ENCODE measurements at places on chromosomes 1 and 21. TPM values are rescaled to one million over a fixed set of nuclear protein-coding genes. Genes with fewer than 3 reads are reported as not detected.

F3 gene
- total RNA-seq, result 0.16 TPM

GRCh38 chr1:37948841-37949240, 2.0 kb upstream of the INPP5B start:
- DNase-seq, result no peak

UTS2 gene
- total RNA-seq, result 0.27 TPM

GRCh38 chr1:15258833-15259621, 12.0 kb downstream of the FHAD1 start:
- no peak for DNase-seq

PGBD5 gene
- total RNA-seq, result not detected

GRCh38 chr1:194300776-194301175, 1114.4 kb upstream of the B3GALT2 start:
- no peak for DNase-seq

DNA sequence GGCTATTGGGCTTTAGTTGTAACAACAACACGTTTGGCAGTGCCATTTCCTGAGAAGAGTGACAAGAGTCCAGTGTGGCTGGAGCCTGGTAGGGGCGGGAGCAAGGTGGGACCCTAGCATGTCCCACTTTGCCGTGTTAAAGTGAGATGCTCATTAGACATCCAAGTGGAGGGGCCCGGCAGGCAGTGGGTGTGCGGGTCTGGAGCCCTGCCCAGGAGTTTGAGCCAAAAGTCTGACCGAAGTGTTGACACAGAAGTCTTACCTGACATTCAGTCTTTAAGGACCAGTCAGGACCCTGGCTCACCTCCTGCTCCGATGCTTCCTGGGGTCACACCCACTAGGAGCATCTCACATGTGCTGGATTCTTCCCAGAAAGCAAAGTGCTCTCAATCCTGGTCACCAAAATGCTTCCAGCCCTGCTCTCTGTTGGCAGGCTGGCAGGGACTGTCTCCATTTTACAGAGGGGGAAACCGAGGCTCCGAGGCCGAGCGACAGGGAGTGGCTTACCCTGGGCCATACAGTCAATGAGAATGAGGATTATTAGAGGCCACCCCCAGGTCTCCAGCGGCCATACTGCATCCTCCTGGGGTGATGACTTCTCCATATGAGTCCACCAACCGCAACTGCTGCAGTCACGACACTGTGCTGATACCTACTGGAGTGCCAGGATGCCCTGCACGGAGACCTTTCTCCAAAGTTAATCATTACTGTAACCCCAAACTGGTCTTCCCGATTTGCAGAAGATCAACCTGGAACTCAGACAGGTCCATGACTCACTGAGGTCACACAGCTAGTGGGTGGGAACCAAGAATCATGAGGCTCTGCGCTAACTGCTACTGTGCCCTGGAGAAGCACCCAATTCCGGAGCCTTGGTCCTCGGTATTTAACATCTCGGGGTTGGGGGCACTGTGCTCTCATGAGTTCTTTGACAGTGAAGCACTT, 112.7 kb downstream of the PRDM2 start:
- no peak for DNase-seq

NTMT2 gene
- not detected for total RNA-seq

DNA sequence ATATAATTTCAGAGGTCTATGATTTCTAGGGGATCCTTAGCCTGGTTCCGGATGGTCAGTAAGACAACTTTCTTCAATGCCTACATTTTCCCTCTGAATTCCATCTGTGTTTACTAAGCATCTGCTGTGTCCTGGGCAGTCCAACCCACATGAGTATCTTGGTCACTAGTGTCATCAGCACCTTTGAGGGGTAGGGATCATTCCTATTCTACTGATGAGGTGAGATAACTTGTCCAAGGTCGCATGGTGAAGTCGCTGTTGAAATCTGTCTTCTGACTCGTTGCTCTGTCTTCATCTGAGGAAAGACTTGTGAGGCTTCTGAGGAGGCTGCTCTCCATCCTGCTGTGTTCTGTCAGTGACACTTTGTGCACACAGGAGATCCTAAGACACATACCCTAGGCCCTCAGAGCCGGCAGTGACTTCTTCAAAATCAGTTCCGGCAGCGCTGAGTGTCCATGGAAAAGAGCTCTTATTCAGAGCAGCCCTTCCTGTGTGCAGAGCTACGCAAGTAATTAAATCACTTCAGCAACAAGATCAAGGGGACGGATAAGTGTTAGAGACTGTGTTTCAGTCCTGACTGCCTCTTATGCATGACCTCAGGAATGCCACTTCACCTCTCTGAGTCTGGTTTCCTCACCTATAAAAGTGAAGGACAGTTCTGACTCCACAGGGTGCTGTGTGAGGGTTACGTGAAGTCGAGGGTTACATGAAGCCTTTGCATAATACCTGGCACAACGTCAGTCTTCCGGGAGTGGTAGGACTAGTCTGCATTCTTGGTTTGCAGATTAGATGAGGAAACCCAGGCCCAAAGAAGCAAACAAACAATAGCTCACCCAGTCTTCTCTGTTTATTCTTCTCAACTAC, 28.4 kb downstream of the AK2 start:
- no peak for DNase-seq

DNA sequence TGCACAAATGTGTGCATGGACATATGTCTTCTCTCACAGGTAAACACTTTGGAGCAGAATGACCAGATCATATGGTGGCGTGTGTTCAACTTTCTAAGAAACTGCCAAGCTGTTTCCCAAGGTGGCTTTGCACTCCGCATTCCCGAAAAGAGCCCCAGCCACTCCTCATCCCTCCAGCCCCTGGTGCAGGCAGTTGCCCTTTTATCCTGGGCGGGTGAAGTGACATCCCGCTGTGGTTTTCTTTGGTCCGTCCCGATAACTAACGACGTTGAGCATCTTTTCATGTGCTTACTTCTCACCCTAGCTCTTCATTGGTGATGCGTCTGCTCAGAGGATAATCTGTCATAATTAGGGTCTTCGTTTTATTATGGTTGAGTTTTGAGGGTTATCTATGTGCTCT, 612.5 kb downstream of the MATN1 start:
- DNase-seq, result no peak

GRCh38 chr1:168509875-168510791, 33.7 kb downstream of the XCL2 start:
- DNase-seq, result peak; percentile 16

- no peak for DNase-seq
Measured at GRCh38 chr1:53308506-53308905, 19.4 kb downstream of the LRP8 start.

- DNase-seq, result no peak
Measured at GRCh38 chr1:55684131-55684650, 469.0 kb upstream of the USP24 start.

GRCh38 chr21:29347274-29347681, 48.6 kb downstream of the BACH1 start:
- DNase-seq, result no peak

SHISA4 gene
- 0.24 TPM for total RNA-seq

DNA sequence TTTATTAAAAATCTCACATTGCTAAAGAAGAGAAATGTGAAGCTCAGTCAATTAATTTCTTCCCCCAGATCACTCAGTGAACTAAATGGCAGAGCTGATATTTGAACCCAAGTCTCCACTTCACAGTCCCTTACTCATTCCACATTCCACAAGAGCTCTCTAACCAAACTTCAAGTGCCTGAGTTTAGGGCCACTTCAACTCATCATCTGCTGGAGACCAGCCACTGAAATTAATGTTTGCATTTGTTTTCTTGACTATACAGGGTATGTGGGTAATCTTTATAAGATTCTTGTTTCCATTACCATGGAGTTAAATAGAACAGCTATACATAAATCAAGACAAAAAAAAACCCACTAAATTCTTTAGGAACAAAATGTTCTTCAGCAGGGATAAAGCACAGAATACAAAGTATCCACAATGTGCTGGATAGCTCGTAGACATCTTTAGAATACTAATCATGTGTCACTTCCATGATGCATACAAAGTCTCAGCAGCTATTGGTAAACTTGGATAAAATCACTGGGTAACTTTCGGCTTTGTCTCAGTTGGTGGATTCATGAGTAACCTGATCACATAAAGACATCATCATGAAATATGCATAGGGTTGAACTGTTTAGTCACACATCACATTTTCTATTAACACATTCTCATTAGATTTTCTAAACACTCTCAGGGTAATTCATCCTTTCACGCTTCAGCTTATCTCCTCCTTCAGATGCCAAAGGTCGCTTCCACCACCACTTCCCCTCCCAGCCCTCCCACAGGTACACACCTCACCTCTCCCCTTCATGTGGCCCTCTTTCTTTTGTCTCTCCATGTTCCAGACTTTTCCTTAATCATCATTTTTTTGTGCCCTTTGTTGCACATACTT, 89.8 kb downstream of the LRRC53 start:
- DNase-seq, result no peak

All from CD8-positive, alpha-beta memory T cell (primary cell).